ENCODE measurements at places on chromosomes 6 and 20.

DNA sequence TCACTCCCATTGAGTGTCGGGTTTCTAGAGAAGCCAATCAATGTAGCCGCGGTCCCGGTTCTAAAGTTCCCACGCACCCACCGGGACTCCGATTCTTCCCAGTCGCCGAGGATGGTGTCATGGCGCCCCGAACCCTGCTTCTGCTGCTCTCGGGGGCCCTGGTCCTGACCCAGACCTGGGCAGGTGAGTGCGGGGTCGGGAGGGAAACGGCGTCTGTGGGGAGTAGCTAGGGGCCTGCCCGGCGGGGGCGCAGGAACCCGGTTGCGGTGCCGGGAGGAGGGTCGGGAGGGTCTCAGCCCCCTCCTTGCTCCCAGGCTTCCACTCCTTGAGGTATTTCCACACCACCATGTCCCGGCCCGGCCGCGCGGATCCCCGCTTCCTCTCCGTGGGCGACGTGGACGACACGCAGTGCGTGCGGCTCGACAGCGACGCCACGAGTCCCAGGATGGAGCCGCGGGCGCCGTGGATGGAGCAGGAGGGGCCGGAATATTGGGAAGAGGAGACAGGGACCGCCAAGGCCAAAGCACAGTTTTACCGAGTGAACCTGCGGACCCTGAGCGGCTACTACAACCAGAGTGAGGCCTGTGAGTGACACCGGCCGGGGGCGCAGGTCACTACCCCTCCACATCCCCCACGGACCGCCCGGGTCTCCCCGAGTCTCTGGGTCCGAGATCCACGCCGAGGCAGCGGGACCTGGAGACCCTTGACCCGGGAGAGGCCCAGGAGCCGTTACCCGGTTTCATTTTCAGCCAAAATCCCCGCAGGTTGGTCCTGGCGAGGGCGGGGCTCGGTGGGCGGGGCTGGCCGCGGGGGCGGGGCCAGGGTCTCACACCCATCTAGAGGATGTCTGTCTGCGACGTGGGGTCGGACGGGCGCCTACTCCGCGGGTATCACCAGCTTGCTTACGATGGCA is 35.2 kb upstream of the HLA-G start:
- no peak for DNase-seq

- DNase-seq = no peak
Measured at GRCh38 chr6:83574783-83575182, 62.4 kb downstream of the PRSS35 start.

GRCh38 chr6:139839506-139840156 is 465.2 kb upstream of the CITED2 start:
- DNase-seq = no peak

DNA sequence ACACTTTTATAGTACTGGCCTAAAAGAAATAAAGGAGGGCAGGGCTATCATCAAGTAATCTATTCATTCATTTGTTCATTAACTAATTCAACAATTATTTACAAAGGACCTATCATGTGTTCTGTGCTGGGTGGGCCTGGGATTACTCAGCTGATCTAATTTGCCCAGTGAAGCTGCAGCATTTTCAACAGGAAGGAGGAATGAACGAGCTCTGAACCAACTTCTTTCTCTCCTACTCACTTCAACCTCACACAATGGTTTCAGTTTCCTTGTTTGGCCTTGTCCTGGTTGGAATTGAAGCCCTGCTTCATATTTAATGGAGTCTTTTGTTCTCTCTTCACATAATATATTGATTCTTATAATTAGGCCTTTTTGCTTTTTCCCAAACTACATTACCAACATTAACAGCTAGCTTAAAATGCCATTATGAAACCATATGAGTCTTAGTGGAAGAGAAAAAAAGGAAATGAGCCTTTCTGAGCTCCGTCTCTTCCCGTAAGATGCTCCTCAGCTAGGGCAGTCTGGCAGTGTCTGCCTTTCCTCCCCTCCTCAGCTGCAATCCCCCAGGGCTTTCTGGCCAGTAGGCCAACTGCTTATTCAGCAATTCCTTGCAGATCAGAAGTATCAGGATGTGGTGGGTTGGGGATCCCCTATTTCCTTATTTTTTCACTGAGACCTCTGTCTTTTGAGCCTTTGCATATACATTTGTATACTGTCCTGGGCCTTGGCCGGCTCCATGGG is 79.4 kb upstream of the NRN1 start:
- no peak for DNase-seq

- no peak for DNase-seq
Measured at GRCh38 chr6:163419413-163420288, 5.1 kb downstream of the QKI start.

- no peak for DNase-seq
Measured at GRCh38 chr6:6795393-6795792, 206.9 kb downstream of the LY86 start.

GRCh38 chr6:117482240-117483003 is at the start of gene DCBLD1:
Gene DCBLD1 (plus strand): TSS chr6:117482674. CDS start chr6:117482782, 108 bp downstream.
- no peak for DNase-seq

All from iPS DF 19.7 (cell line).